Foreskin fibroblast (primary cell): ENCODE measurements at places on chromosomes 5 and 9.

- DNase-seq, result no peak
Measured at GRCh38 chr5:180155365-180155926, 53.6 kb downstream of the RASGEF1C start.

GRCh38 chr9:111023128-111023527, 15.1 kb downstream of the LPAR1 start:
- DNase-seq, result no peak

DNA sequence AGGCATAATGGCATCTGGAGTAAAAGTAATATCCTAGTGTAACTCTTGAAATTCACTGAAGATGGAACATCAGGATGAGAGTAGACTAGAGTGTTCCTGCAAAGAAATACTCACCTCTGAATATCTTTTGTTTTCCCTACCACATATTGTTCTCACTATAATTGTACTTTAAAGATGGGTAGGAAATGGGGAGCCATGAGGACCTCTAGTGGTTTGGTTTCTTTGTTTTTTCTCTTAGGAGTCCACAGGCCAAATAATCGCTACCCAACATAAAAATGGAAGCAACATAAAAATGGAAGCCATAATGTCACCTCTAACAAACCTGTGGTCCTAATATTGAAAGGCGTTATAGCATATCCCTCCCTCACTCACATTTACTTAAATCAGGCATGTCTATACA, 2375.8 kb downstream of the MAT2B start:
- no peak for DNase-seq

DNA sequence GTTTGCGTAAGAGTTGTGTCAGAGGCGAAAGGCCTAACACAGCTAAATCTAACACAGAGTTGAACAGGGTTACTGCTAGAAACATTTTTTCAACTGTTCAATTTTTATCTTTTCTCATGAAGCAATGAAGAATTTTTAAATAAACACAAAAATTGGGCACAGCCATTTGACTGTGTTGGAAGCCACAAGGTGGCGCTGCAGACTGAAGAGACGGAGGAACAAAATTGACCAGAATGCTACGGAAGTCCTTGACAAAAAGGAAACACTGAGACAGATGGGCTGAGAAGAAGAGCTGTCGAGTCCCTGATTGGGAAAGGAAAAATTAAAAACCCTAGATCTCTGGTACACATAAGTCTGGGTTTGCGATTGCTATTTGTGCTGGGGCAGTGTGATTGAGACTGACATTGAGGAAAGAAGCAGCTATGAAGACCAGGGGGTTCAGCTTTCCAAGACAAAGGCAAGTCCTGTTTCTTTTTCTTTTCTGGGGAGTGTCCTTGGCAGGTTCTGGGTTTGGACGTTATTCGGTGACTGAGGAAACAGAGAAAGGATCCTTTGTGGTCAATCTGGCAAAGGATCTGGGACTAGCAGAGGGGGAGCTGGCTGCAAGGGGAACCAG, at the start of gene PCDHB9:
Gene PCDHB9, plus strand, starts transcription at position 265 of the 616 bp plus-strand sequence. Its CDS starts 158 bp downstream, at position 423.
- no peak for DNase-seq

GRCh38 chr5:22306011-22306410, 547.1 kb downstream of the CDH12 start:
- no peak for DNase-seq

- no peak for DNase-seq
Measured at GRCh38 chr5:137379555-137380286, 119.4 kb downstream of the SPOCK1 start.

- DNase-seq, result no peak
Measured at GRCh38 chr5:56734091-56734694, 81.2 kb upstream of the MAP3K1 start.

- DNase-seq, result peak; percentile 86
Measured at GRCh38 chr5:151155775-151156506, 1.6 kb downstream of the ANXA6 start.

DNA sequence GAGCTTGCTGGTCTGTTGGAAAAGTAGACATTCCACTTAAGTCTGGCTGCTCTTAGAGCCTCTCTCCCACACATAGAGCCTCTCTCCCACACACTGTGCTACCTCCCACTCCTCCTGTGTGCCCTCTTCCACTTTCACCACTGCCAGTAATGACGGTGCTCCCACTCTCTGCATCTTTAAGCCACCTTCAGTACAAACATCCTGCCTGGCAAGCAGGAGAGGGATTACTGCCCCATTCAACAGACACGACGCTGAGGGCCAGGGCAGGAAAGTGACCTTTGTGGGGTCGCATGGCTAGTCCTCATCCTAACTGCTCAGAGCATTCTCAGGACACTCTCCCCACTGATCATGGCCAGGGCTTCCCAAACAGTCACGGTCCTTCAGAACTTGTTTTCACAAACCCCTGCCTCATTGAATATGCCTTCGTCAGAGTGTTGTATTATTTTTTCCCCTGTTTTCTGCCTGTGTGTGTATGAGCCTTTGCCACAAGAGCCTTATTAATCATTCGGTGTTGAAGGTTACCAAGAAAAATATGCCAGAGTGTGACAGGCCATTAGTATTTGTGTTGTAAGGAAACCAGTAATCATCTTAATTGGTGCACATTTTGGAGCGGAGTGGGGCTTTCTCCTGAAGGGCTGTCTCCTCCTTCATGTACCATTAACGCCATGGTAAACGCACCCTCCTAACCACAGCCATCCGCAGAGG, 87.1 kb upstream of the SAP30L start:
- no peak for DNase-seq

DNA sequence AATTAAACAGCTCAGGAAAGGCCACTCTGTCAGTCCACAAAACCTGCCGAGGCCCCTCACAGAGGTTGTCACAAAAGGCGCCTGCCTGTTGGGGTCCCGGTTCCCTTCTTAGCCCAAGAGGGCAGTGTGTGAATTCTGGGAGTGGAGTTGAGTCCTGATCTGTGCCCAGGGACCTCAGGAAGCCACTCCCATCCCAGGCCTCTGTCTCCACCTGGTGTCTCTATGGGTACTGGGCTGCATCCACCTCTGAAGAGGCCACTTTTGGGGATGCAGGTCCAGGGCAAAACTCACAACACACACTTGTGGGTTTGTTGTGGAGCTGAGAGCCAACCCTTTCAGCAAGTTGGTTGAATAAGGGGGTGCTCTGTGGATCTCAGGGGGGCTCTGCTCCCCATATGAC, 74.3 kb upstream of the STXBP1 start:
- DNase-seq, result peak; percentile 42

GRCh38 chr9:127104581-127105311, 17.7 kb downstream of the ANGPTL2 start:
- DNase-seq, result peak; percentile 29

DNA sequence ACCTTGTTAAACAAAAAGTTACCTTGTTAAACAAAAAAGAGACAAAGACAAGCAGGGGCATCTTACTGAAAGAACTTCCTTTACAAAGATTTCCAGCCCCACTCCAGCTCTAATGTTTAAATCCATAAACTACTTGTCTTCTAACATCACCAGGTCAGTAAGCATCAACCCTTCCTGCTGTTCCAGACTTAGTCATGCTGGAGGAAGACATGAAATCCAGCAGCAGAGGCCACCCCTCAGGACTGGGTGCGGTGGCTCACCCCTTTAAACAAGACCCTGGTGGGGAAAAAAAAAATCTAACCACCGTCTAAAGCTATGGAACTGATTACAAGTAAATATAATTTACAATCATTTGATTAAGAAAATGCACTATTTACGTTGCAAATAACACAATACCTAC, 9.1 kb downstream of the PDCL start:
- DNase-seq, result peak; percentile 55

DNA sequence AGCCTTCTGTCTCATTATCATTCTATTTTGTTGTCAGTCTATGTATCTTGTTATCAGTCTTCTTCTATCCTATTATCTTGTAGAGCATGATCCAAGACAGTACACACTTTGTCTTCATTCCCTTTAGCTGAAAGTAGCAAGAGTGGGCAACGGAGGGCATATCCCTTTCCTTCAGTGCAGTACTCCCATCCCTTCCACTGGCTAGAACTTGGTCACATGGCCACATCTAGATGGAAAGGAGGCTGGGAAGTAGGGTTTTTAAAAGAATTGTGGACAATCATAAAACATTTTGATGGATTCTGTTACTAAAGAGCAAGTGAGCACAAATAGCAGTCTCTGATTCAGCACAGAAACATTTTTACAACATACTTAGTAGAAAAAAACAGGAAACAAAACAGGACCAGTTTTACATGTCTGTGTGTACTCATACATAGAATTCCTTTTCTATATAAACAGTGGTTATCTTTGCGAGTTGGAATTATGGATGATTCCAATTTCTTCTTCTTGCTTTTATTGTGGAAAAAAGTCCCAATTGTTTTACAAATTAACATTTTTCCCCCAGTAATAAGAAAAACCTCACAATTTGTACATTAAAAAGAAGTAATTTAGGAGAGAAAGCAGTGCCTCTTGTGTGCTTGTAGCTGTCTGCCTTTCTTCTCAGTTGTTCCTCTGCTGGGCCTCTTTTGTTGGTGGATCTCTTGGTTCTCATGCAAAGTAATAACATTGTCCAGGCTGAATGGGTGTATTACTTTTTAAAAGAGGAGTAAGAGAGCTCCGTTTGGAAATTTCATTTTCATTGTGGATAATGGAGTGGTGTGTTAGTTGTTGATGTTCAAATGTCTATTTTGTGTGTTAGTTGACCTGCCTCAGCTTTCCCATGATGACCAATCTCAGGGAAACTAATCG, 410.9 kb upstream of the TRPC7 start:
- DNase-seq, result peak; percentile 59

GRCh38 chr9:21381448-21382339, 3.5 kb downstream of the IFNA2 start:
- no peak for DNase-seq

DNA sequence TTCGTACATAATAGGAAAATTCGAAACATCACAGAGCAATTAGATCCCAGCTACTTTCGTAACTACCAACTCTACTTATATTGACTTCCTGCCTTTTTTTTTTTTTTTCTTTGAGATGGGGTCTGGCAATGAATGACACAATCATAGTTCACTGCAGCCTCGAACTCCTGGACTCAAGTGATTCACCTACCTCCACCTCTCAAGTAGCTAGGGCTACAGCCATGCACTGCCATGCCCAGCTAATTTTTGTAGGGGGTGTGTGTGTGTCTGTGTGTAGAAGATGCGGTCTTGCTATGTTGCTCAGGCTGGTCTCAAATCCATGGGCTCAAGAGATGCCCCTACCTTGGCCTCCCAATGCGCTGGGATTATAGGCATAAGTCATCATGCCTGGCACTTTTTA, 5.8 kb upstream of the PAIP2 start:
- DNase-seq, result peak; percentile 24

DNA sequence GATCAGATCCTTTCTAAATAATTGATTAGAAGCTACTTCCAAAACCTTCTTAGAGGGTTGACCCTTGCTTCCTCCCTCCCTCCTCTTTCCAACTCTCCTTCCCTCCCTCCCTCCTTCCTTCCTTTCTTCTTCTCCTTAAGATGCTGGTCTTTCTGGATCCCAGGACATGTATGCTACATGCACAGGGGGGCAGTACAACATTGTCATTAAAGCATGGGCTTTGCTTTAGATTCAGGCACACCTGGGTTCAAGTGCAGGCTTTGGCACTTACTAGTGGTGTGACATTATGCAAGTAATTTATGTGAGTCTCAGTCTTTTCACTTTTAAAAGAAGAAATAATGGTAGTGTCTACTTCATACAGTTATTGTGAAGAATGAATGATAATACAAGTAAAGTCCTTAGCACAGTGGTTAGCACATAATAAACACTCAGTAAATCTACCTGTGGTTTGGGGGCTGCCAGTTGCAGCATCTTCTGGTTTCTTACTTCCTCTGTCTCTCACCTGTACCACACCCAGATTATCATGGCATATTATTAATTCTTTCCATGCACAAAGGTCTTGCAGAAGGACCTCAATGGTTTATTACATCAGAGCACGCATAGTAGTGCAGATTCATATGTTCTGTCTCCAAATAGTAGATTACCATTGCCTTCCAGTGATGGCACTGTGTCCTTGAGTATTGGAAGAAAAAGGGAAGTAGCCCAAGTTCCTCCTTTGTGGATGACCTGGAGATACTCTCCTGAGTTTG, 154.1 kb downstream of the ARHGAP26 start:
- DNase-seq, result no peak

DNA sequence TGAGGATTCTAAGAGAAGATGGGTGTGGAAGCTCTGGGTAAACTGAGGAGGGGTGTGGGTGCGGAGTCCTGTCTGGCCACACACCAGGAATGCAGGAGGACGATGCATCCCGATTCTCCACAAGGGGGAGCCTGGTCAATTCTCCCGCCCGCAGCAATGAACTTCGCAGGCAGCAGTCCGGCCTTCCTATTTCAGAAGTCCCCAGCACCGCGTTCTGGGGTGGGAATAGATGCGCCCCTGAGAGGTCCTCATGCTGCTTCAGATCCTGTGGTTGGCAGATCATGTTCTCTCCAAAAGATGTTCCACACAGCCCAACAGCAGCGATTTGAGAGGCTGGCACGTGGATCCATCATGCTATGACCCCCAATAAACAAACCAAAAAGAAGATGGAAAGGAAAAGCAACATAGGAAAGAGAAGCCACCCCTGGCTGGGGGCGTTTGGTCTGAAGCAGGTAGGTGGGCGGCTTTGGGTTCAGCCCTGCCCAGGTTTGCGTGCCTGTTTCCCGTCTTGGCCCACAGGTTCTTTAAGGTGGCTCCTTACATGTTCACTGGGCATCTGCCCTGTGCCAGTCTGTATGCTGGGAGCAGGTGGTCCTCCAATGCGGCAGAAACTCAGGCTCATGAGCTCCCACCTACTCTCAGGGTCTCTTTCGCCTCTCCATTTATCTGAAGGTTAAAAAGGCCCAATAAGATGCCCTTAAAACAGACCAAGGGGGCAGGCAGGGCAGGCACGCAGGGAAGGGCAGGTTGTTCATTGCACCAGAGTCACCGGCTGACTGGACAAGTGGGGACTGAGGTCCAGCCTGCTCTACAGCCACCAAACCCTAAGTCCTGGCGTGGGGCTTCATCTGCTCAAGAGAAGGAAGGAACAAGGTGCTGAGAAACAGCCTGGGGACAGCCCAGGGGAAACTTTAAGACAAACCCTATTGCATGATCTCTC, 171.6 kb downstream of the PAX5 start:
- peak; percentile 24 for DNase-seq

DNA sequence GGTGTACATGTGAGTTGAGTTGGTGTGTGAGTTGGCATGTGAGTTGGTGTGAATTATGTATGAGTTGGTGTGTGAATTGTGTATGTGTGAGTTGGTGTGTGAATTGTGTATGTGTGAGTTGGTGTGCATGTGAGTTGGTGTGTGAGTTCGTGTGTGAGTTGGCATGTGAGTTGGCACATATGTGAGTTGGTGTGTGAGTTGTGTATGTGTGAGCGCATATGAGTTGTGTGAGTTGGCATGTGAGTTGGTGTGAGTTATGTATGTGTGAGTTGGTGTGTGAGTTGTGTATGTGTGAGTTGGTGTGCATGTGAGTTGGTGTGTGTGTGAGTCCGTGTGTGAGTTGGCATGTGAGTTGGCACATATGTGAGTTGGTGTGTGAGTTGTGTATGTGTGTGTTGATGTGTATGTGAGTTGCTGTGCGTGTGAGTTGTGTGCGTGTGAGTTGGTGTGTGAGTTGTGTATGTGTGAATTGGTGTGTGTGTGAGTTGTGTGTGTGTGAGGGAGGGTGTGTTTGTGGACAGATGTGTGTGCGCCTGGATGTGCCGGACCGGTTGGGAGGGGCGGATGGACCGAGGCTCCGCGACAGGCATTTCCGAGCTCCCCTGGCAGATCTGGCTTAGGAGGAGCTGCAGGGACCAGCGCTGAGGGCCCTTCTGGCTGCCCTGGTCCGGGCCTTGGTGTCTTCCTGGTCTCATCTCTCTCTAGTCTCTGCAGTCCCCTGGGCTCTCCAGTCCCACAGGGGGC, 162.5 kb upstream of the IER5L start:
- peak; percentile 42 for DNase-seq

GRCh38 chr5:122137702-122138101, 8.4 kb downstream of the ZNF474 start:
- no peak for DNase-seq
